Endothelial cell of umbilical vein (primary cell): ENCODE measurements at places on chromosomes 3 and 15. TPM values are rescaled to one million over a fixed set of nuclear protein-coding genes. Genes with fewer than 3 reads are reported as not detected.

DNA sequence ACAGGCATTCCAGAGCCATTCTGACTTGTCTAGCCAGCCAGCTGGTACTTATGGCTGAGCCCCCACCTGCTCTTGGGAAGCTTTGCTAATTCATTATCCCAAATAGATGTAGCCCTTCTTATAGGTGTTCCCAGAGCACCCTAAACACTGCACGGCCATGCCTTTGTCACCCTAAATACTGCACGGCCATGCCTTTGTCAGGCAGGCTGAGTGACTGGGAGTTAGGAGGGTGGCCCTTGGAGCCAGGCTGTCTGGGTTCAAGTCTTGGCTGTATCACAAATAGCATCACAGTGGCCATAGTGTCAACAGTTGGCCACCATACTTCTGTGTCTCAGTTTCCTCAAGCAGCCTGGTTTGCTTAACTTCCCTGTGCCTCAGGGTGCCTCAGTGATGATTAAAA is 292.3 kb downstream of the ADAMTS17 start:
- no peak for DNase-seq

Gene TADA3
- total RNA-seq, result 31.0 and 31.3 TPM in 2 replicates

Gene KLHL40
- not detected in 2 replicates for total RNA-seq

GRCh38 chr3:54905261-54905888 is 22.5 kb downstream of the LRTM1 start:
- DNase-seq, result no peak

DNA sequence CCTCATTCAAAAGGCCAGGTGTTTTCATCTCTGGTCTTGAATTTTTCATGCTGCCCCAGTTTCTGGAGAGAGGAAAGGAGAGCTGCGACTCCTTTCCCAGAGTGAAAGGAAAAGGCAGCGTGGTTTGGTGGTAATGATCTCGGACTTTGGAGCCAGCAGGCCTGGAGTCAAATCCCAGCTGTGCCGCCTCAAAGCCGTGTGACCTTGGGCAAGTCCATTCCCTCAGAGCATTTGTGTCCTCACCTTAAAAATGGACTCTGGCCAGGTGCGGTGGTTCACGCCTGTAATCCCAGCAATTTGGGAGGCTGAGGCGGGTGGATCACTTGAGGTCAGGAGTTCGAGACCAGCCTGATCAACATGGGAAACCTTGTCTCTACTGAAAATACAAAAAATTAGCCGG is 4.7 kb upstream of the CCDC33 start:
- DNase-seq, result no peak

Gene PP2D1
- not detected in 2 replicates for total RNA-seq

DNA sequence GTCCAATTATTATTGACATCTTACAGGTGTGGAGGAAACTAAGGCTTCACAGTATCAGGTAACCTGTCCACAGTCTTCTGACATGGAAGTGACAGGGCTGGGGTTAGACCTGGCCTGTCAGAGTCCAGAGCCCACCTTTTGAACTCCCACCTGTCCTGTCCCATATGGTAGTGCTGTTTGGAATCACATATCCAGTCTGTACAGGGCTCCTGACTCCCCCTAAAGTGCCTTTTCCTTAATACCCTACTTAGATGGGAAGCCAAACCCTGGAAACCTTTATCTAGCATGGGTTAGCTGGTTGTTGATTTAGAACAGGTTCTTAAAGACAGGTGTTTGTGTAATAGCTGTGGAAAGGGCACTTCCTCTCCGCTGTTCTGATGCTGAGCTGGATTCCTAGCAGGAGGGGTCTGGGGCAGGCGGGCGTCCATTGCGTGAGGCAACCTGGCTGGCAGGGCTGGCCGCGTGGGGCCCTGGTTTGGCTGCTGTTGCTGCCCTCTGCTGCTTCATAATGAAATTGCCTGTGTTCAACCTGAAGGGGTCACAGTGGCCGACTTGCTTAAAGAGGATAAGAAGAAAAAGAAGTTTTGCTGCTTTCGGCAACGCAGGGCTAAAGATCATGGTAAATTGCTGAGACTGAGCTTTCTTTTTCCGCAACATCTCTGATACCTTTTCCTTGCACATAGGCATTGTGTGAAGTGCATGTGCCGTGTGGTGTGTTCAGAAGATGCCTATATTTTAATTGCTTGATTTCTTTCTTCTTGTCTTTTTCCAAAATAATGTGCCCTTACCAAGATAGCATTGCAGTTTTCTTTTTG is 136.2 kb downstream of the CHDH start:
- DNase-seq, result peak; percentile 72

GRCh38 chr3:14410503-14411165 is 8.2 kb downstream of the SLC6A6 start:
- DNase-seq, result peak; percentile 18

Gene TF
- 0.21 and 0.69 TPM in 2 replicates for total RNA-seq

DNA sequence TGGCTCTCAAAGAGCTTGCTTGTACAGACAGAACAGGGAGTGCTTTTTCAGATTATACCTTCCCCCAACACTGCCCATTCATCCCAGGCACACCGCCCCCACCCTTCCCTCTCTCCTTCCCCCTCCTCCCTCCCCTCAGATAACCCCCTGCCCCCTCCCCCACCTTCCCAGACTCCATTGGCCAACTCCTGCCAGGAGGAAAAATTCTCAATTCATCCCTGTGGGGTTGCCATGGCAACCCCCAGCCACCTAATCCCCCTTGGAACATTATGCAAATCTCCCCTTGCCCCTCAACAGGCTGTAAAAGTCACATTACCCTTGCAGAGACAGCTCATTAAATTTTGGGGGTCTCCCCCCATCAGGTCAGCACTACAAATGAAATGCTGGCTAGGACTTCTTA is 14.3 kb downstream of the TLE3 start:
- DNase-seq, result no peak

DNA sequence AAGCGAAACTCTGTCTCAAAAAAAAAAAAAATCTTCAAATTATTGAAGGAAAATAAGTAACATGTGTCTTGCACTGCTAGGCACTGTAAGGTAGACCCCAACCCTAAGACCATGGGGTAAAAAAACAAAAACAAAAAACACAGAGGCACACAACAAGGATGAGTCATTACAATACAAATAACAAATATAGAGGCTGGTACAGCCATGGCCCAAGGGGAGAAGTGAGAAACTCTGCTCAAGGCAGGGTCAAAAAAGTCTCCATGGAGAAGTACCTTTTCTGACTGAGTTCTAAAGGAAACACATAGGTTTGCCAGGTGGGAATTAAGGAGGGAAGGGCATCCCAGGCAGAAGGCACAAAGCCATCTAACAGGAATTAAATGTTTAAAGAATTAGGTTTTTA is 54.5 kb downstream of the TOP2B start:
- DNase-seq, result no peak

GRCh38 chr3:76107935-76108570 is 322.7 kb upstream of the ZNF717 start:
- no peak for DNase-seq

Gene FHIT
- 2.2 and 3.1 TPM in 2 replicates for total RNA-seq

Gene SCAANT1
- total RNA-seq, result not detected in 2 replicates

DNA sequence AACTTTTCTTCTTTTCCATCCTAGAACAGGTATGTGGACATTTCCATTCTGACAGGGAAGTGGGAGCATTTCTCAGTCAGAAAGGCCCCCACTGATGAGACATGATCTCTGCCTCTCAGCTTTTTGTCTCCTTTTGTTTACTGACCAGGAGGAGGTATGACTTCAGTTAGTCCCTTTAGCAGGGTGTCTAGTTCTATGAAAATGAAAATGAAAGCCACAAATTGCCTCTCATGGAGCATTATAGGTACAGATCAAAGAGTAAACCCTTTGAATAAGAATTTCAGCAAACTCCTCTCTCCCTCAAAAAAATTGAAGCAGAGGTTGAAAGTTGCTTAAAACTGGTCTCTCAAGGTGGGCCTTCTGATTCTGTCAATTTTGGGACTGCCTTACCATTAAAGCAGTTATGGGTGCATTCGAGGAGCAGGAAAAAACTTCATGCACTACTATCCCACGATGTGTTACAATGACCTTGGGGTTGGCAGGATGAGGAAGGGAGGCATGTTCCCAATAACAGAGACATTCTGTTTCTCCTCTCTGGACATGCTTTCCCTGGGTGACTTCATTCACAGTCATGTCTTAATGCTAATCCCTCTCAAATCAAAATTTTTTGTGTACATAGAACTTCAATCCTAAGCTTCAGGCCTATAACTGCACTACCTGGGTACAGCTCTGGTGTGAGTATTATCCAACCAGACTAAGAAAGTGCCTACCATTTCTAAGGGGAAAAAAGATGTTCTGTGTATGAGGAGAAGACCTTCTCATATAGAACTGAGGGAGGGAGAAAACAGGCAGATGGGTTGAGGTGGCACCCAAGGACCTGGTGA is 50.6 kb upstream of the TBC1D23 start:
- DNase-seq, result no peak

- DNase-seq, result peak; percentile 81
Measured at GRCh38 chr3:42451546-42452230, 41.3 kb upstream of the LYZL4 start.

- no peak for DNase-seq
Measured at GRCh38 chr15:88615303-88616107, 5.6 kb upstream of the AEN start.

DNA sequence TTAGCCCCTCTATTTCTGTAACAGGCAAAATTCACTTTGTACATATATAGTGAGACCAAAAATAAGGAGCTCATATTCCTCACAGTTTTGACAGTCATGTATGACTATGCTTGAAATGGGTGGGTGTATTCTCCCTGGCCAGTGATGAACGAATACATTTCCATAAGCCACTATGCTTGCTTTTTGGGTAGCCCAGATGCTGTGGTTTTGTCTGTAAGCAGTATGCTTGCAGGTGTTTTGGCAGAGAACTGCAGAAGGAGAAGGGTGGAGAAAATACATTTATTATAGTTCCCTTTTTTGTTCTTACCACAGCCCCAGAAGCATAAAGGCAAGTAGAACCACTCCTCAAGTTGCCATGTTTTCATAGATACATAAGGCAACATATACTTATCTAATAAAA is 131.2 kb downstream of the RBMS3 start:
- DNase-seq, result no peak

DNA sequence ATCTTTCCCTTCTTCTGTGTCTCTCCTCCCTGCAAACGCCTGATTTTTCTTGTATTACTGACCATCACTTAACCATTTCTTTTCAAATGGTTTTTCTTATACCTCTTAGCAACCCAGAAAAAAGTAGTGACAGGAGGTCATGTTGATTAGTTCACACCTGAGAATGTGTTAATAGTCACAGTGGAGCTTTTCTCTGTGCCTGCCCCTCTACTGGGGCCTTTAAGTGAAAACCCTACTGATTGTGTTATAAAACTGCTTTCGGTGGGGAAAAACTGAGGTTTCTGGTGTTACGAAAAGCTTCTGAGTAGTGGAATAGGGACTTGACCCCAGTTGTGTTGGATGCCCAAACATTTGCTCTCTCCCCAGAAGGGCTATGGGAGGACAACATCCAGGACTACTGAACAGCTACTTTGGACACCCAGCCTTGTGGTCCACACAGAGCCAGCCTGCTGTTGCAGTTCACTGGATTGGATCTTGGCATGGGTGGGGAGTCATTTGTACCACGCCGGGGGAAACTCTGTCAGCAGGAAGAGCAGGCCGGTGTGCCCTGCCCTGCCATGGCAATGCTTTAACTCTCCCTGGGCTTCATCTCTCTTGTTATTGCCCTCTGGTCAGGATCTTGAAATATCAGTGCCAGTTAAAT is 10.3 kb downstream of the GPR87 start:
- DNase-seq, result no peak

DNA sequence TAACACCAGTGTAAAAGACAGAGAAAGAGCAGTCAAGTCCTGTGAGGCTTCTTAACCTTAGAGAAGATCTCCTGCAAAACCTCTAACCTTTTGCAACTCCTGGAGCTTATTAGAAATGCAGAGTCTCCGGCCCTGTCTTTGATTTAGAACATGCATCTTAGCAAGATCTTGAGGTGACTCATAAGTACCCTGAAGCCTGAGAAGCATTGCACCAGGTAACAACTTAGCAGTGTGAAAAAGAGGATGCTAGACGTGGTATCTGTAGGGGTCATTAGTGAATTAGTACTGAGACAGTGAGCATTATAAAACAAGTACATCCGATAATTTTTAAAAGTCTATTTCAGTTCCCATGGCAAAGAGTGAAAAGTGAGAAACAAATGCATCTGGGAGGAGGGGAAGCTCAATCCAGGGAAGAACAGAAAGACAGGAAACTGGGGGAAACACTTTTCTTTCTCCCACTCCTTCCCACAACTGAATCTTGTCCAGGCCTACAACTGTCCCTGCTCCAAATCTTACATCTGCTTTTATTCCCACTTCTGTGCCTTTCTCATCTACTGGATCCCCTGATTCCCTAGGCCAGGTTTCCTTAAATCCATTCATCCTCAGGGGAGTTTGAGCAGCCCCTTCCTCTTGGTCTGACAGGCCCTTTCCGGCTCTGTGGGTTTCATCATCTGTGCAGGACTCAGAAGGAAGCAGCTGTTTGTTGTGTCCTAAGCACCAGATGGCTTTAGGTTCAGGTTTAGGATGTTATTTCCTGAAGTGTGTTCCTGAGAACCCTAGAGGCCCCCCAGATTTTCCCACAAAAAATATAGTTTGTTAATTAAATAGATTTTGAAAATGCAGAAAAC is 128.1 kb upstream of the IL12A start:
- peak; percentile 91 for DNase-seq

DNA sequence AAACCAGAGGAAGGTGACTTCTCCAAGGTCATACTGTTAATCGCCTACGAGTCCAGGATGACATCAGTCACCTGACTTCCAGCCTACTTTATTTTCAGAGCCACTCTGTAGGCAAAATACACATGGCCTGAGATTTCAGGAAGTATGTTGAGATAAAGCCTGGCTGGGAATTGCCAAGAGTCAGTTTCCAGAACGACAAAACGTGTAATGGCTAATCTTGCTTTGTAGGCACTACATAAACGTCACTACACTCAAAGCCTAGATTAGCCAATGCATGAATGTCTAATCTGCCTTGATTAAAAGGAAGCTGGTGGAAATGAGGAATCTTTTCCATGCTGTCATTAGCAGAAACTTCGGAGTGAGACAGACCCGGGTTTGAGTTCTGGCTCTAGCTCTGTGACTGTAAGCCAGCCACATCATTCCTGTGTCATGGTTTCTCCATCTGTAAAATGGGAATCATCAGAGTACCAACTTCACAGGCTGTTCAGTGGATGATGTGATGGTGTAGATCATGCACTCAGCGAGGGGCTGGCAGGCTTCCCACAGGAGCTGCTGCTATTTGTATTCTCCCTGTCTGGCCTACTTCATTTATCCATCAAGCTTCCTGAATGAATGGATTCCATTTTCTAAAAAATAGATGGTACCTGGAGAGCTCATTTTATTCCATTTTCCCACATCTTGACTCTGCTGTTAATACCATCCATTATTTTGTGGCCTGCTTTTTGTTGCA is 241.9 kb downstream of the XXYLT1 start:
- peak; percentile 88 for DNase-seq

Gene ARGFX
- total RNA-seq, result not detected in 2 replicates
